ENCODE measurements at places on chromosomes 2 and 18.

DNA sequence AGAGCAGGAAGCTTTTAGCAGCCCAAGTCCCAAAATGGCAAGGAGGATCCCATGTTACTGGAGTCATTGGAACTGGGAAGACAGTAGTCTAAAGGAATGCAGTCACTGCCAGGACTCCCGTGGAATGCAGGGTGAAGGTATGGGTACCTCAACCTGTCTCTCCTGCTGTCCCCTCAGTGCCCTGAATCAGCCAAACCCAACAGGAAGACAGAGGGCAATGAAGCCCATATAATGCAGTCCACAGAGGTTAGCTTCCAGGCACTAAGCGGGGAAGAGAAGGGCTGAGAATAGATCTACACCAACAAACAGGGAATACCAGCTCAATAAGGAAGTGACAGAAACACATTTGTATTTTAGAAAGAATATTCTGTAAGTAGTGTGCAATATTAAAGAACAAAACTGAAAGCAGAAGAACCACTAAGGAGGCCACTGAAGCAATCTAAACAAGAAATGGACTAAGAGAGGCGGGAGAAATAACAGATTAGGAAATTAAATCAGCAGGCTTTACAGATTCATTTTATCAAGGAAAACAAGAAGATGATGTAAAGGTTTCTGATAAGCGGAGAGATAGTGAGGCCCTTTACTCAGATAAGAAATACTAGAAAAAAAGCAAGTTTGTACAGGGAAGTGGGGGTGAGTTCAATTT is 8.3 kb downstream of the NEMP2 start:
- no peak for DNase-seq

- no peak for DNase-seq
Measured at GRCh38 chr2:200408428-200409316, 101.2 kb downstream of the KCTD18 start.

DNA sequence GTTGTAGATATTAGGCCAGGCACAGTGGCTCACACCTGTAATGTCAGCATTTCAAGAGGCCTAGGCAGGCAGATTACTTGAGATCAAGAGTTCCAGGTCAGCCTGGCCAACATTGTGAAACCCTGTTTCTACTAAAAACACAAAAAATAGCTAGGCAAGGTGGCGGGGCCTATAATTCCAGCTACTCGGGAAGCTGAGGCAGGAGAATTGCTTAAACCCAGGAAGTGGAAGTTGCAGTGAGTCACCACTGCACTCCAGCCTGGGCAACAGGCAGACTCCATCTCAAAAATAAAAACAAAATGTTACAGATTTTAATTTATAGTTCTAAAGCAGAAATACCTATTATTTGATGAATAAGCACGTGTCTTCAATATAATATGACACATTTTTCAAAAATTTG is 65.6 kb upstream of the UBXN4 start:
- DNase-seq = no peak

DNA sequence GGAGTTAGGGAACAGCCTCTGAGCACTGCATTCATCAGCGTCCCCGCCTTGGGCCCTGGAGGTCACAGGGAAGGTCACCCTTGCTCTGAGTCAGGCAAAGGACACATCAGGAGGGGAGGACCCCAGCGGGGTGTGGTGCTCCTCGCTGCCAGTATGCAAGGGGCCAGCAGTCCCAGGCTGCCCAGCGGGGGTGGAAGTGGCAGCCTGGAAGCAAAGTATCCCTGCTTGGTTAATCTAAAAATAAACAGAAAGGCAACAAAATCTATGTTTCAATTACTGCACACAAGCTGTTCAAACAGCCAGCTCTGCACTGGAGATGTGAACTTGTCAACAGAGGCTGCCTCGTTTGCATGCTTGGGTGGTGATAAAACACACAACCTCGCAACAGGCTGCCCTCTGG is 164.1 kb downstream of the KLHL29 start:
- no peak for DNase-seq

DNA sequence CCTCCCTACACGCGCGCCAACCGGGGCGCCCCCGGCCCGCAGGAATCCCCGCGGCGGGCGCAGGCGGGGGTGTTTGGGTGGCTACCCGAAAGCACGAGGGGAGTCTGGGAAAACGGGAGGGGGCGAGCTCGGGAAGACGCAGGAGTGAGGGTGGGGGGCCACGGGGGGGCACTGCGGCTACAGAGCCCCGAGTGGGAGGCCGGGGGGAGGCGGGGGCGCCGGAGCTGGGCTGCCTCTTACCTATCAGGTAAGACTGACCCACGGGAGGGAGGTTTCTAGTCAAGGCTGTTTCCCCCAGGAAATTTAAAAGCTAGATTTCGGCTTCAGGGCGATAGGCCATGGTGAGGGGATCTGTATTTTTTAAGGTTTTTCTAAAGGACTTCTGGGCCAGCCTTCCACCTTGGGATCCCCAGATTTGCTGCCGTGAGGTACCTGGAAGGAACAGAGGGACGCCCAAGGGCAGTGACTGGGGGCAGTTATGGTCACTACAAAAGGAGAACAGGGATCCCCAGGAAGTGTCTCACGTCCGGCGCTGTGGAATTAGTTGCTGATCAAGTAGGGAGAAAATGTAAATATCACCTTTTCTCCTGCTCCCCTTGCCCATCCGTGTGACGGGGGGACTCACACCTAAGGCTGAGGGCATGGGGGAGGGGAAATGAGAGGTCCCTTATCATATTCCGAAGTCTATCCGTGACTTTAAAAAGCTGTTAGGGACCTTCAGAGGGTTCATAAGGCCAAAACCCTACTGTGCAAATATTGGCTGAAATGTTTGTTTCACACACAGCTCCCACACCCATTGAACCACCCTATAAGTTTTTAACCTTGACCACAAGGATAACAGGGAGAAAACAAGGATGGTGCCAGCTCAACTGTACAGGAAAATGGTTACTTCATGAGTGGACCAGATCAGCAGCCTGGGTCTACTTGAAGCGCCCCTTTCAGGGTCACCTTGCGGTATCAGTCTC is 638 bp upstream of the IRS1 start:
- DNase-seq = no peak

DNA sequence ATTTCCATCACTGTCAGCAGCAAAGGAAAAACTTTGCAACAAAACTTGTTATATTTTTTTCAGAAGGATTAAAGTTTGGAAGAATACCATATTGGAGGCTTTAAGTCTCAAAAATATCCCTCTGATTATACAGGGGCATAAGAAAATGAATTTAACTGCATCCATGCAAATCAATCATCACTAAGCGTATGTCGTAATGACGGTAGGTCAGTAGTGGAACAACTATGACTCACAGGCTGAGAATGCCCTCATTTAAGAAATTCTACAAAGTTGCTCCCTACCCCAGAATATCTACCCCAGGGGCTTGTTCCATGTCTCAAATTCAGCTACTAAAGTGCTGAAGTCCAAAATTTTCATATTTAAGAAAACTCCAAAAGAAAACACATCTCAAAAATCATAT is 12.5 kb upstream of the NAB1 start:
- DNase-seq = no peak

DNA sequence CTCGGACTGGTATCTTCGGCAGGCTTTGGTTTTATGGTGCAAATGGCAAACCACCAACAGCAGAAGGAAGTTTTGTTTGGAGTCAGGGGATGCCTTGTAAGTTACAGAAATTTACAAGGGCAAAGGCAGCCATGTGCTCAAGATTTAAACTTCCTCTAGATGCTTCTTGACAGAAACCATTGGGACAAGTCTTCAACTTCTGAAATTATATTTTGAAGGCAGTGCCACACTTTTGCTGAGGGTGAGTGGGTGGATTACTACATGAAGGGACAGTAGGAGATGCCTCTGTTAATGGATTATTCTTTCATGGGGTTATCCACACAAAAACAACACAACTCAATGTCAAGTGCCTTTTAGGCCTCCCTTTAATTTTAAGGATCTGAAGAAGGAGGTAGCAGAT is 97.9 kb downstream of the VAPA start:
- DNase-seq = no peak
